Activated CD4-positive, alpha-beta T cell treated with anti-CD3 and anti-CD28 coated beads, Interleukin-2, Interleukin-4, amounts not matched to agents 100 ng/mL and 50 ng/mL, durations not matched to agents 16 hours and 8 hours (primary cell): ENCODE measurements at places on chromosomes 6 and 20.
A peak's percentile ranks its signal among the peaks of the same experiment; 100 is the strongest.

GRCh38 chr20:45950330-45950646, 15.8 kb downstream of the PCIF1 start:
- no peak for DNase-seq

DNA sequence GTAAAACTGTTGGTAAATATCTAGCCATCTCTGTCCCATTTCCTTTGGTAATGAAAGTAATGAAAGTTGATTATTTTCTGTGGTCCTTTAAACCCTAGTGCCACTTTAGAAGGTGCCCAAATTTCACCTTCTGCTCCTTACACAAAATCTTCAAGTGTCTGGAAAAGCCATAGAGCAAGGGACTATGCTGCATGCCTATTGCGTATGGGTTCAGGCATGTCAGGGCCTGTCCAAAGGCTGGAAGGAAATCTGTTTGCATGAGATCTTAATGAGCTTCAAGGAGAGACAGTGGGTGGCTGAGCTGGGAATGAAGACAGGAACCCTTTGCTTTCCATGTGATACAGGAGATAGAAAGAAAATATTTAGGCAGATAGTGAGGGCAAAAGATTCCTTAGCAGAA, 66.6 kb upstream of the CCN6 start:
- no peak for DNase-seq

GRCh38 chr20:40753472-40753871, 64.4 kb upstream of the MAFB start:
- DNase-seq: no peak

- DNase-seq: peak; percentile 51
Observed at GRCh38 chr6:71012866-71013469, 56.1 kb upstream of the B3GAT2 start.

DNA sequence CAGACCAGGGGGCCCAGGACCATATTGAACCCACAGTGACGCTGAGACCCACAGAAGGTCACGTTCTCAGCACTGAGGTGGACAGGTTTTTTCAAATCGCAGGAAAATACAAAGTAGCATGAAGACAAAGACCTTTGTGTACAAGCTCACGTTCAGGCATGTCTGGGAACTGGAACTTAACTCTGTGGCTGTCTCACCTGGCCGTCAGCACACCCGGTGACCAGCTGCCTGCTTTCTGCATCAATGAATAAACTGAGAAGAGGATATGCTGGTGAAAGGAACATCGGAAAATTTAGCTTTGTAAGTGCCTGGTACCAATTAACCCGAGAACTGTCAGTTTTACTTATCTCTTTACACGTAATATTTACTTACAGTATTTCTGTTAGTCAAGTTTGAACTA, 36.5 kb downstream of the WDR27 start:
- no peak for DNase-seq
